ENCODE measurements at places on chromosomes 1 and 21.

GRCh38 chr1:178724376-178724727, 692 bp upstream of the RALGPS2 start:
- no peak for DNase-seq

DNA sequence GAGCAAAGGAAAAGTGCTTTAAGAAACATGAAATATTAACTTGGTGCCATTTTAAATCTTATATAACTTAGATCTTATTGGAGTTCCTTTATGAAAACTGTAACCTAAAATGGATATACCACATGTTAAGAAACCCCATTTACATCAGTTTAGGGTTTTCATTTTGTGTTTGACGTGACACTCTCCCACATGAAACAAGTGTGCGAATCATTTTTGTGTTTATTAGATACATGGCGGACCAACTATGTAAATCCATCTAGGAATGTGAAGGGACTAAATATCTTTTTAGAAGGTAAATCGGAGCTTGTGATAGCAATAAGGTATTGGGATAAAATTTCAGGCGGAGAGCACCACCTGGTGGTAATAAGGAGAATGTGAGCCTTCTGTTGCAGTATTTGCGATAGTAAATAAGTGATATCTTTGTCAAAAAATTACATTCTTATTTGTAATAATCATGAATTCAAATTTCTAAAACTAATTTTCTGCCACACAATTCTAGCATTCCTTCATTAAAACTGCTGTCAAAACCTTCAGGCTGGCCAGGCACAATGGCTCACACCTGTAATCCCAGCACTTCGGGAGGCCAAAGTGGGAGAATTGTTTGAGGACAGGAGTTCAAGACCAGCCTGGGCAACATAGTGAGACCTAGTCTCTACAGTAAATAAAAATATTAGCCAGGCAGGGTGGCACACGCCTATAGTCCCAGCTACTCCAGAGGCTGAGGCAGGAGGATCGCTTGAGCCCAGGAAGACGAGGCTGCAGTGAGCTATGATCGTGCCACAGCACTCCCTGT, 31.3 kb downstream of the SMAP2 start:
- peak; percentile 33 for DNase-seq

DNA sequence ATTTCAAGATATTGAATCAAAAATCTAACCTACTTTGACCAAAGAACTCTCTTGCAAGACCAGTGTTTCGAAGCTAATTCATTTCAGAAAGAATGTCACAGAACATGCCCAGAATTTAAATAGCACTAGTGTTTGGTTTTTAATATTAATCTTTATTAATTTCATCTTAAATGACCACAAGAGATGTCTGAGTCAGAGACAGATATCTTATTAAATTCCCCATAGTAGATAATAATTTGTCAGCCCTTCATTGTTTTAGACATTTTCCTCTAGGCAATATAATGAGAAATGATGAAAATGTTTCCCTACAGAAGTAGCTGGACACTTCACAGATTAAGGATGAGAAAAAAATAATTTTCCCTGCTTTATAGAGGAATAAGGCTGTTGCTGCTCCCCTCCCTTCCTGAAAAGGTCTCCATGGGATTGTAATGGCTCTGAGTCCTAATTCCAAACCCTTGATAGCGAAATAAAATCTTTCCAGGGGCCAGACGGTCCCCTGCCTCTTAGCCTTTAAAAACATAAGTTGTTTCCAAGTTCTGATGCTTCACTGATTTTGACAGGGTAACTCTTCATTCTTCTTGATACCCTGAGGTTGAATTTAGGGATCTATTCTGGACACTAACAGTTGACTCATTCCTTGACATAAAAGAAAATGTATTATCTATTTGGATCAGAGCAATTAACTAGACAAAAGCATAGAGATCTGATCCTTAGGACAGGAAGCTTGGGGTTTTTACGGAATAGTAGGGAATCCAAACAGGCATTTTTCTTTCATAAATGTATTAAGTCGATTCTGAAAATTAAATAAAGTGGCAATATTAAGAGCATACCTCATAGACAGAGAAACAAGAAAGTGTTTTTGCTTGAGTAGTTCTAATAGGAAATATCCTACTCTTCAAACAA, 820.8 kb downstream of the BRINP3 start:
- no peak for DNase-seq

DNA sequence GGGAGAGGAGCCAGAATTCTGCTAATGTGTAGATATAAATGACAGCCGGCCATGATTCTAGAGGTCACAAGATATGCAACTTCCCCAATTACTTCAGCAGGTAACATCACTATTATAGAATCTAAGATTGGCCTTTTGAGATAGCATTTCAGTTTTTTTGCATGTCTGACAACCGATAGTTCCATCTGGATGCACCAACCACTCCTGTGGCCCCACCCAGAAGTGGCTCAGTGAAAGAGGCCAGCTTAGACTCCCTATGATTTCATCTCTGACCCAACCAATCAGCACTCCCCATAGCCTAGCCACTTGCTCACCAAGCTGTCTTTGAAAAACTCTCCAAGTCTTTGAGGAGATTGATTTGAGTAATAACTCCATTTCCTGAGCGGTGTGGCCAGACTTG, 30.3 kb upstream of the NUF2 start:
- DNase-seq, result no peak

GRCh38 chr1:167661527-167662426, 31.7 kb downstream of the RCSD1 start:
- peak; percentile 57 for DNase-seq

DNA sequence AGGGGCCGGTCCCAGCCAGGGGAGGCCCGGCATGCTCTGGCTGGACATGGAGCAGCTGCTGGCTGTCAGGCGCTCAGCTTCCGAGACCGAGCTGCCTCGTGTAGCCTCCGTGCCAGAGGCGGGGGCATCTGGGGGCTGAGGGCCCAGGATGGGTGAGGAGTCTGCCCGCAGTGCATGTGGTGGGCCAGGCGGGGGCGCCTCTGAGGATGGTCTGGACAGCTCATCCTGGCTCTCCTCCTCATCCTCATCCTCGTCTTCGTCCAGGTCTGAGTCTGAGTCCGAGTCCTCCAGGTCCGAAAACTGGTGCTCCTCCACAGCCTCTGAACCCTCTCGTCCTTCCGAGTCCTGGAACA, 28.9 kb upstream of the EDN2 start:
- no peak for DNase-seq

DNA sequence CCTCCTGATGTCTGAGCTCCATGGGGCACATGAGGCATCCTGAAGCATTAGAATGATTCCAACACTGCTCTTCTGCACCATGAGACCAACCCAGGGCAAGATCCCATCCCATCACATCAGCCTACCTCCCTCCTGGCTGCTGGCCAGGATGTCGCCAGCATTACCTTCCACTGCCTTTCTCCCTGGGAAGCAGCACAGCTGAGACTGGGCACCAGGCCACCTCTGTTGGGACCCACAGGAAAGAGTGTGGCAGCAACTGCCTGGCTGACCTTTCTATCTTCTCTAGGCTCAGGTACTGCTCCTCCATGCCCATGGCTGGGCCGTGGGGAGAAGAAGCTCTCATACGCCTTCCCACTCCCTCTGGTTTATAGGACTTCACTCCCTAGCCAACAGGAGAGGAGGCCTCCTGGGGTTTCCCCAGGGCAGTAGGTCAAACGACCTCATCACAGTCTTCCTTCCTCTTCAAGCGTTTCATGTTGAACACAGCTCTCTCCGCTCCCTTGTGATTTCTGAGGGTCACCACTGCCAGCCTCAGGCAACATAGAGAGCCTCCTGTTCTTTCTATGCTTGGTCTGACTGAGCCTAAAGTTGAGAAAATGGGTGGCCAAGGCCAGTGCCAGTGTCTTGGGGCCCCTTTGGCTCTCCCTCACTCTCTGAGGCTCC, 11.1 kb upstream of the RASSF5 start:
- DNase-seq, result no peak

- no peak for DNase-seq
These were observed 208.8 kb downstream of the PLPP3 start for GRCh38 chr1:56370513-56370912.

DNA sequence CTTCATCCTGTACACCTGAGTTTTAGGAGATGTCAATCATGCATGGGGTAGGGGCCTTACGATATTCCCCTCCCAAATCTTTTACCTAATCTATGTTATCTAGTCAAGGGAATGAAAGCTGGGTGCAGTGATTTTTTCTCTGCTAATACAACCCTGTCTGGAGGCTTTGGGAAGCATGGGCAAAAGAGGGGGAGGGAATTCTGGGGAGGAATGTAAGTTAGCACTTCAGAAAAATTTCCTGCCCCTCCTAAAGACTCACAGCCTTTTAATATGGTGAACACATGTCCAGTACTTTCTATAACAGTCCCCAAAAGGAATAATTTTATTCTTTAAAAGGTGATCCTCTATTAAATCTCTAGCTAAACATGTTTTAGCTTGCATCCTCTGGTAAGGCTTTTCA, 25.6 kb upstream of the PRELP start:
- DNase-seq, result no peak

- DNase-seq, result peak; percentile 69
These were observed 37.0 kb downstream of the CAPN8 start for GRCh38 chr1:223628233-223629125.

- DNase-seq, result no peak
These were observed 681.7 kb upstream of the PTBP2 start for GRCh38 chr1:96039910-96040309.

- no peak for DNase-seq
These were observed 12.3 kb upstream of the SLC25A34 start for GRCh38 chr1:15723631-15724246.

DNA sequence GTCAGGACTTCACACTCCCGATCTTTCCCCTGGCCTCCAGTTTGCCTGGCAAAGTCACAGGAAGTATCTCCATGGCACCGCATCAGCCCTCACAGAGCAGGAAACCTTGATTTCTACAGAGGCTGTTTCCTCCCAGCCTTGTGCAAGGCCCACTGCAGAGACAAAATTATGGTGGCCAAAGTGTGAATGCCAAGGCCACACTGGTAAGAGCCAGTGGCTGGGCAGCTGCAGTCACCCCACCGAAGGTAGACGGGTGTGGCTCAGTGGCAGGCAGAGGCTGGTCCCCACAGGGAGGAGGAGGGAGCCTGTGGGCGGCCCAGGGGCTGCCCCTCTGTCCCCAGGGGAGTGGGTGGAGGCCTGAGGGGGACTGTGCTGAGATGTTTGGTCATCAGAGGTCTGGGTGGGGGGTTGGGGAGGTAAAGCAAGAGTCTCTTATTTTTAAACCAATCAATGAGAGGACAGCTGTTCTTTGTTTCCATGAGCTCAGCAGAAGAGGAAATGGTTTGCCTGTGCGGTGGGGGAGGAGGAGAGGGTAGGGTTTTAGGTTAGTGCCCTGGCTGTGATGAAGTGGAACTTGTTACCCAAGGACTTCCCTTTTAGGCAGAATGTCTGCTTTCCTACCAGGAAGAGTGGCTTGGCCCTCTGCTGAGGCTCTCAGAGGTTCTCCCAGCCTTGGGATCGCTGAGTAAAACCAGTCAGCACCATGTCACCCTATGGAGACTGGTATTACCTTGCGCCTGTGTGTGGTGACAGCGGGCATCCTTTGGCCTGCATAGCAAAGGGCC, 18.0 kb upstream of the BTG2 start:
- DNase-seq, result no peak

- no peak for DNase-seq
These were observed at the start of gene LCE3B for GRCh38 chr1:152613511-152613910. Gene LCE3B, plus strand, starts transcription at chr1:152613811. Its CDS starts 0 bp downstream, at chr1:152613811.

DNA sequence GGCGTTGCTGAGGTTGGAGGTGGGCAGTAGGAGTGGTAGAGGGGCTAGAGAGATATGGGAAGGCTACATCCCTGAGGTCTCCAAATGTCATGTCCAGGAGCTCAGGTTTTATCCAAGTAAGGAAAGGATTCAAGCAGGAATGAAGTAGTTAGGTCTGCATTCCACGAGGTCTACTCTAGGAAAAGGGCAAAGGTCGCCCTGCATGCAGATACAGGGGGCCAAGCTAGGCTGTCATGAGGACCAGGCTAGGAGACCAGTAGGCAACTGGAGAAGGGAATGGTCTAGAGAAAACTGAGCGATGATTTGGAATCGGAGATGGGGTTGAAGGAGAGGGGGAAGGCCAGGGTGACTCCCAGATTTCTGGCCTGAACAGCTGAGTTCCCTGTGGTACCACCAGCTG, 48.7 kb downstream of the IRF2BP2 start:
- DNase-seq, result no peak

GRCh38 chr1:7962014-7962335, 464 bp downstream of the PARK7 start:
- no peak for DNase-seq

DNA sequence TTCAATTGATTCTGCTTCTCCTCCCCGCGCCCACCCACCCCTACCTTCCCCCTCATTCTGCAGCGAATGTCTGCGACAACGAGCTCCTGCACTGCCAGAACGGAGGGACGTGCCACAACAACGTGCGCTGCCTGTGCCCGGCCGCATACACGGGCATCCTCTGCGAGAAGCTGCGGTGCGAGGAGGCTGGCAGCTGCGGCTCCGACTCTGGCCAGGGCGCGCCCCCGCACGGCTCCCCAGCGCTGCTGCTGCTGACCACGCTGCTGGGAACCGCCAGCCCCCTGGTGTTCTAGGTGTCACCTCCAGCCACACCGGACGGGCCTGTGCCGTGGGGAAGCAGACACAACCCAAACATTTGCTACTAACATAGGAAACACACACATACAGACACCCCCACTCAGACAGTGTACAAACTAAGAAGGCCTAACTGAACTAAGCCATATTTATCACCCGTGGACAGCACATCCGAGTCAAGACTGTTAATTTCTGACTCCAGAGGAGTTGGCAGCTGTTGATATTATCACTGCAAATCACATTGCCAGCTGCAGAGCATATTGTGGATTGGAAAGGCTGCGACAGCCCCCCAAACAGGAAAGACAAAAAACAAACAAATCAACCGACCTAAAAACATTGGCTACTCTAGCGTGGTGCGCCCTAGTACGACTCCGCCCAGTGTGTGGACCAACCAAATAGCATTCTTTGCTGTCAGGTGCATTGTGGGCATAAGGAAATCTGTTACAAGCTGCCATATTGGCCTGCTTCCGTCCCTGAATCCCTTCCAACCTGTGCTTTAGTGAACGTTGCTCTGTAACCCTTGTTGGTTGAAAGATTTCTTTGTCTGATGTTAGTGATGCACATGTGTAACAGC, 339.9 kb downstream of the NTNG1 start:
- DNase-seq, result no peak

GRCh38 chr1:42963378-42964043, 4.8 kb upstream of the SLC2A1 start:
- DNase-seq, result no peak

DNA sequence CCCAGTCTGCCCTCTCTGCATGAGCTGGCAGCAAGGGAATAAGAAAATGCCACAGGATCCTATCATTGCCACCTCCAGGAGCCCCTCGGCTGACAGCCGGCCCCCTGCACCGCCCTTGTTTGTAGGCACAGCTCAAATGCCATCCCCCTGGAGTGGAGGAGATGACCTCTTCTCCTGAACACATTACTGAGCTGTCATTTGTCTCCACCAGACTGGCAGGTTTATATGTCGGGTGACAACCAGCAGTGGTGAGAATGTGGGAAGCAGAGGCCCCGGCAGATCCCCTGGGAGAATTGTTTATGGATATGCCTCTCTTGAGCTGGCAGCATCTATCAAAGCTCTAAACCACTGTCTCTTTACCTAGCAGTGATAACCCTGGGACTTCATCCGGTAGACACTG, 135.4 kb upstream of the FMN2 start:
- no peak for DNase-seq
